A673 (cell line): ENCODE measurements at places on chromosomes 2 and 18. TPM values are rescaled to one million over a fixed set of nuclear protein-coding genes. Genes with fewer than 3 reads are reported as not detected.

DNA sequence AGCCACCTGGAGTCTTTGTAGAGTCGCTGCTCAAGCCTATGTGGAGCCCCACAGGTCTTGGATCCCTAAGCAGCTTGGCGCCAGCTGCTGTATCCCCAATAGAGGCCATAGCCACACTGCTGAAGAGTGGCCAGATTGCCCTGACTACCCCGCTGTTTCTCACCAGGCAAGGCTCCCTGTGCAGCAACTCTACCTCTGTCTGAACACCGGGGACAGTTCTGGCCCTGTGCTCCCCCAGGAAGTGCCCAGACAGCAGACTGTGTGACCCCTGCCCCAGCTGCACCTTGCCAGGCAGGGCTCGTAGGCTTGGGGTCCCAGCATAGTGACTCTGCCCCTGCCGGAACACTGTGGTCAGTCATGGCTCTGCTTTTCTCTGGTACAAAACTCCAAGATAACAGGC lies 53.5 kb upstream of the GALNT13 start:
- no peak overlapping the region for H3K27ac ChIP-seq
- no peaks in the 10 kb centered on the region for H3K27me3 ChIP-seq
- no peaks in the 10 kb centered on the region for H3K4me1 ChIP-seq

The TLK1 gene
- 79.1 and 86.8 TPM in 2 replicates for total RNA-seq

The ZC3H8 gene
- total RNA-seq = 19.7 and 23.2 TPM in 2 replicates

- H3K4me3 ChIP-seq = no peak overlapping the region
- H3K27me3 ChIP-seq = no peaks in the 10 kb centered on the region
- no peaks in the 10 kb centered on the region for H3K36me3 ChIP-seq
- DNase-seq = peak; percentile 8
Measured at GRCh38 chr2:203070701-203071100, 56.0 kb downstream of the NBEAL1 start.

DNA sequence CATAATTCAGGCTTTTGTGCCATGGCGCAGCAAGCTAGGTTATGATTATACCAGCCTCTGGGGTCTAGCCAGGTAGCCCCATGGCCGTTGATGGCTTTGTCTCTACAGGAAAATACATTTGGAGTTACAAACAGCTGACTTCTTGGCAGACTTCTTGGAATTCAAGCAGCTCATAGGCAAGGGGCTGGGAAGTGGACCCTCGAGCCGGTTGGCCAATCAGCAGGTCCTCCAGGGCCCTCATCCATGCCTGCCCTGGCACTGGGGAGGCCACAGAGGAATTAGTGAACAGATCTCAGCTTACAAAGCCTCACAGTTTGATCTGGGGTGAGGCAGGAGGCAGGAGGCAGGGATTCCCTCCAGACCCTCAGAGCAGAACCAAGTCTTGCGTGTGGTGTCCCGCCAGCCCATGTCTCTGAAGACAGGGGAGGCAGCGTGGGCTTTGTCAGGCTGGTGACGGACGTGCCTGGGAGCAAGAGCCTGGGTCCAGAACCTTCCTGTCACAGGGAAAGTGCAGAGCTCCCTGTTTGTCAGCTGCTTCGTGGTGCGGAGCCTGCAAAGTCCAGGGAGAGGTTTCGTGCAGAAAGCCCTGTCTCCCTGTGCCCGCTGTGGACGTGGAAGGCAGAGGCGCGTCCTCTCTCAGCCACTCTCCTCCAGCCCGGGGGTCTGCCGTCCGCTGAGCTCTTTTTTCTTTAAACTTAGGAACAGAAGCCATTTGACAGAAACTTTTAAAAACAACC lies 131.7 kb downstream of the KLHL29 start:
- H3K4me3 ChIP-seq = no peak overlapping the region
- no peaks in the 10 kb centered on the region for H3K27me3 ChIP-seq
- no peak overlapping the region for H3K27ac ChIP-seq

The SP140L gene
- 0.37 and 0.61 TPM in 2 replicates for total RNA-seq

DNA sequence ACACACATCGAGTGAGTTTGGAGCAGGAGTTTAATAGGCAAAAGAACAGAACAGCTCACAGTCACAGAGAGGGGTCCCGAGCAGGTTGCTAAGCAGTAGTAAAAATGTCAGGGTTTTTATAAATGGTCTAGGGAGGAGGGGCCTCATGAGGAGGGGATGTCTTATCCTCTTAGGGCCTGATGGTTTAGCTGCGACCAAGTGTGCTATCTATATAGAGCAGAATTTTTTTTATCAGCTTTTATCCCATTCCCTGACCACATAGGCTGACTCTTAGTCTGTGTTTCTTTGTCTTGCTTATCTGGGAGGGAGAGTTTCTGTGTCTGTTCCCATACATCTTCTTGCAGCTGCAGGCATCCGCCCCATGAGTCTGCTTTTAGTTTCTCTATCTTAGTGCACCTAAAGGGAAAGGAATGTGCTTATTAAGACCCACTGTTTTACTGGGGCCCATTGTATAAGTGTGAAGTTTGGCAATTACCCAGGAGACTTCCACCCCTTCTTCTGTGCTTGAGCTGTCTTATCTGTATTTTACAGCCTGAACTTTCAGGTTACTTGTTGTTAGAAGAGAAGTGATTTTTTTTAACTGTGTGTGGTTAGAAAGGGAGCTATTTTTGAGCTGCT lies 30.4 kb upstream of the GMCL1 start:
- H3K27ac ChIP-seq = no peak overlapping the region
- no peak overlapping the region for H3K4me3 ChIP-seq
- DNase-seq = peak; percentile 21
- peaks cover 6% of the 10 kb centered on the region for H3K4me1 ChIP-seq

The FAM237A gene
- total RNA-seq = not detected in 2 replicates

DNA sequence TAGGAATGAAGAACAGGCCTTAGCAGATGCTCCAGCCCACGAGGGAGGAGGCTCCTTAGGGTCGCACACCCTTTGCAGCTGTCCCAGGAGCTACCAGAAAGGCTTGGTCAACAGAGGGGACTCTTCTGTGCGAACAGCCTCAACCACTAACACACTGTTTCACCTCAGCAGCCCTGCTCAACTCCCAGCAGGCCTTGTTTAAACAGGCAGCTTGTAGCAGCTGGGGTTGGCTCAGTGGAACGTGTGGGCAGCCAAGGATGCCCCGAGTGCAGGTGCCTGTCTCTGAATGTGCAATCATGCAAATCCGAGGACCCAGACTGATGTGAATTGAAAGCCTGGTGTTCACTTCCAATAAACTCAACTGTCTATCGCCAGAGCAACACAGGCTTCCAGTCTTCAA lies 88.7 kb upstream of the CXCR4 start:
- no peaks in the 10 kb centered on the region for H3K36me3 ChIP-seq
- no peak overlapping the region for H3K4me3 ChIP-seq
- no peak overlapping the region for H3K27ac ChIP-seq
- DNase-seq = no peak

GRCh38 chr2:225559072-225559415 lies 159.5 kb downstream of the NYAP2 start:
- no peaks in the 10 kb centered on the region for H3K27me3 ChIP-seq
- H3K27ac ChIP-seq = no peak overlapping the region
- no peaks in the 10 kb centered on the region for H3K36me3 ChIP-seq
- no peak overlapping the region for H3K4me3 ChIP-seq

DNA sequence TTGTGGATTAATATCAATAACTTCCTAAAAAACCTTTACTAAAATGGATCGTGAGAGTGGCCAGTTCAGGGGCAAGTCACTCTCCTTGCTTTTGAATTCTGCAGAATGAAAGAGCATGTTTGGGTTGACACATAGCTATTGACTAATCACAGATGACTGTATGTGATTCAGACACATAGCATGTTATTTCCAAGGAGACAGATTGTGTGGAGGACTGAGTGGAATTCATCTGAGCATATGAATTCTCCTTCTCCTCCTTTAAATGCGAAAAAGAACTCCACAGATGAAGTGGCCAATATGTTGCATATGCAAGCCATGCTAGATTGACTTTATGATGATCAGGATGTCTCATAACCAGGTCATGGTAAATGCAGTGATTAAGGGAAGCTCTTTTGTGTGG lies 249.4 kb upstream of the FAM98A start:
- no peak overlapping the region for H3K27ac ChIP-seq
- H3K4me3 ChIP-seq = no peak overlapping the region
- H3K27me3 ChIP-seq = no peaks in the 10 kb centered on the region
- no peak for DNase-seq
- H3K36me3 ChIP-seq = no peaks in the 10 kb centered on the region

DNA sequence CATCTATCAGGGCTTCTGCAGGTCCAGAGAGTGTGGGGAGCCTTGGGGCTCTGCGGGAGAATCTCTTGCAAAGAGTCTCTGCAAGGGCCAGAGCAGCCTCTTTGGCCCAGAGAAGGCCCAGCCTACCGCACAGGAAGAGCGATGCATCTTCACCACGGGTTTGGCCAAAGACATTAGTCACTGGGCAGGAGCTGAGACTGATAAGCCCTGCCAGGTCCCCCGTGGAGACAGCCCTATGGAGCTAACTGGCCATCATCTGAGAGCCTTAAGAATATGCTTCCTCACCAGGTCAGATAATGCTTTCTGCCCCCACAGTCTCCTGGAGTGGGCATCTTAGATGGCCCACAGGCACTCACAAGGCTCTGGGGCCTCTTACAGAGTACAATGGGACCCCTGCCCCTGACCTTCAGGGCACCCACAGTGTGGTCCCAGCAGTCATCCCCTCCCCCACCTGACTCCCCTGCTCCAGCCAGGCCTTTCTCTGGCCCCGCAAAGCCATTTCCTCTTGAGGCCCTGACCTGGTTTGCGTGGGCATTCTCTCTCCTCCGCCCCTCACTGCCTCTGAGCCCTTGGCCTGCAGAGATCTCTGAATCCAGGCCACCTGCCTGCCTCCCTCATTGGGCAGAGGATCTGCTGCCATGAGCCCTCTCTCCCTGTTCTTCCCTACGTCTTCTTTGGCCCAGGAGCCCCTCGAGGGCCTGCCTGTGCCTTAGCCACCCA lies 31.9 kb upstream of the MAPRE3 start:
- no peak overlapping the region for H3K4me3 ChIP-seq
- H3K27ac ChIP-seq = no peak overlapping the region
- H3K36me3 ChIP-seq = peaks cover 29% of the 10 kb centered on the region
- no peaks in the 10 kb centered on the region for H3K4me1 ChIP-seq
- H3K27me3 ChIP-seq = no peaks in the 10 kb centered on the region

The CNTNAP5 gene
- total RNA-seq = not detected in 2 replicates

DNA sequence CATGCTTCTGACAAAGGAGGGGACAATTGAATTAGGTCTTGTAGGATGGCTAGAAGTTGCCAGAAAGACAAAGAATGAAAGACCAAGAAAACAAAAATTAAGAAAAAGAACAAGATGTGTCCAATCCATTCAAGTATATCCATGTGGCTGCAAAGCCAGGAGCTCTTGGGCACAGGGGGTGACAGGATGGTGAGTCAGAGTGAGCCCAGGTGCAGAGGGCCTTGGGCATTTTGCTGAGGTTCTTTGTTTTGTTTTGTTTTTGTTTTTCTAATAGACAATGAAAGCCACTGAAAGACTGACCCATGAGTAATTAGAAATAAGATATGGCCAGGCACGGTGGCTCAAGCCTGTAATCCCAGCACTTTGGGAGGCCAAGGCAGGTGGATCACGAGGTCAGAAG lies 104.6 kb upstream of the KLHL29 start:
- no peaks in the 10 kb centered on the region for H3K27me3 ChIP-seq
- no peak for DNase-seq
- H3K36me3 ChIP-seq = no peaks in the 10 kb centered on the region
- H3K4me1 ChIP-seq = no peaks in the 10 kb centered on the region

GRCh38 chr2:120594856-120595685 lies 140.6 kb upstream of the GLI2 start:
- H3K27me3 ChIP-seq = no peaks in the 10 kb centered on the region
- no peaks in the 10 kb centered on the region for H3K4me1 ChIP-seq
- no peak for DNase-seq
- no peaks in the 10 kb centered on the region for H3K36me3 ChIP-seq
- H3K27ac ChIP-seq = no peak overlapping the region

DNA sequence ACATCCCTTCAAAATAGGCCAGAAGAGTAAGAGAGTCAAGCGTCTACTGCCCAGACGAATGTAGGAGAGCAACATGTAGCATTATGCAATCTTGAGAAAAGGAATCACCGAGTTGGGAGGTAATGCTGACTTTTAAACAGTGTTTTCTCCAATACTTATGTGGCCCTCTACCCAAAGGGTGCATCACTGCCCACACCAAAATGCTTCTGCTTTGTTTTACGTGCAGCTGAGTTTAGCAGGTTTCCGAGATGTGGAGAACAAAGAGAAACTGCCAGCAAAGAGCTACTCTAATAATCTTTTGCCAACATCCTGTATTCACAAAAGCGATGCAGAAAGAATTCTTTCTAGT lies 63.4 kb upstream of the ZEB2 start:
- no peak overlapping the region for H3K27ac ChIP-seq
- DNase-seq = no peak
- H3K4me3 ChIP-seq = no peak overlapping the region
- no peaks in the 10 kb centered on the region for H3K27me3 ChIP-seq

The ZEB2 gene
- total RNA-seq = 146 TPM in 2 replicates

The KATNAL2 gene
- total RNA-seq = 10.6 and 15.4 TPM in 2 replicates

The GPR55 gene
- total RNA-seq = 0.19 TPM in 1 of 2 replicates, not detected in the other

The TACR1 gene
- total RNA-seq = not detected in 2 replicates

The ANKZF1 gene
- 30.6 and 39.1 TPM in 2 replicates for total RNA-seq

GRCh38 chr2:55049043-55049820 lies 1.0 kb downstream of the RTN4 start:
- no peaks in the 10 kb centered on the region for H3K36me3 ChIP-seq
- H3K4me1 ChIP-seq = peaks cover 39% of the 10 kb centered on the region
- H3K27me3 ChIP-seq = no peaks in the 10 kb centered on the region

- no peak for DNase-seq
- H3K36me3 ChIP-seq = no peaks in the 10 kb centered on the region
- H3K27me3 ChIP-seq = no peaks in the 10 kb centered on the region
- H3K4me1 ChIP-seq = peaks cover 21% of the 10 kb centered on the region
- no peak overlapping the region for H3K4me3 ChIP-seq
- no peak overlapping the region for H3K27ac ChIP-seq
Measured at GRCh38 chr18:62876111-62876510, 160.8 kb downstream of the PHLPP1 start.

The PRSS56 gene
- not detected in 2 replicates for total RNA-seq
